ENCODE measurements at places on chromosomes 4 and X.
A peak's percentile ranks its signal among the peaks of the same experiment; 100 is the strongest.

DNA sequence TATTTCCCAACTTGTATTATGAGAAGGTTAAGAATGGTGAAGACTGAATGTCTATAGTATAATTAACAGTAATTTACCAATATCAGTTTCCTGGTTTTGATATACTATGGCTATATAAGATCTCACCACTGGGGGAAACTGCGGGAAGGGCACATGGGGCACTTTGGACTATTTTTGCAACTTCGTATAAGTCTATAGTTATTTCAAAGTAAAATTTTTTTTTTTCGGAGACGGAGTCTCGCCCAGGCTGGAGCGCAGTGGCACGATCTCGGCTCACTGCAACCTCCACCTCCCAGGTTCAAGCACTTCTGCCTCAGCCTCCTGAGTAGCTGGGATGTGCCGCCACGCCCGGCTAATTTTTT is 46.1 kb downstream of the CXorf58 start:
- DNase-seq = no peak

DNA sequence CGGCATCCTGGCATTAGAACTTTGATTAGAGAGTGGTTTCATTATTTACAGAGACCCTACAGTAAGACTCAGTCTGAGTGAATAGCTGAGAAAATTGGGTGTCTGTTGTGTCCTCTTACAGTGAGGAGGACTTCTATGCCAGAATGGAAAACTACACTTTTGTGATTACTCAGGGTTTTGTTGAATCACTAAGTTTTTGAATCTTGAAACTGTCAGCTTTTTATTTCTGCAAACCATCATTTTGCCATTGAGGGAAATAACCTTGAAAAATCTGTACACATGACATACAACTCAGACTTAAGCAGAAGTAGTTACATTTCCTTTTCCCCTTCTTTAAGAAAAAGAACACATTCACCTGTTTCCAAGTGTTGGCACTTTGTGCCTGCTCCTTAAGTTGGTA is 117.6 kb upstream of the RASGEF1B start:
- DNase-seq = no peak

DNA sequence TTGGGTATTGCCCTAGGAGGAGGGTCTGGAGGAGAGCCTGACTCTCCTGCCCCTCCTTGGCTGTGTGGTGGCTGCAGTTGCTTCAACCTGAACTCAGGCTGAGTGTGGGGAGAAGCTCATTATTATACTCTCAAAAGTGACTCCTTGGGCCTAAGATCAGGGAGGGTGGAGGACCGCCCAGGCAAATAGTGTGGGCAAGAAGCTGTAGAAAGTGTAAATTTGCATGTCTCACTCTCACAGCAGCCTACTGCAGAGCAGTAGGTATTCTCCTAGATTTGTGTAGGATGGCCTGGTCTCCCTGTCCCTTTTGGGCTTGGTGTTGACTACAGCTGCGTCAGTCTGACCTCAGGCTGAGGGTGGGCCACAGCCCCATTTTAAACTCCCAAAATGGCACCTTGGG is 156.1 kb downstream of the ZNF330 start:
- no peak for DNase-seq

DNA sequence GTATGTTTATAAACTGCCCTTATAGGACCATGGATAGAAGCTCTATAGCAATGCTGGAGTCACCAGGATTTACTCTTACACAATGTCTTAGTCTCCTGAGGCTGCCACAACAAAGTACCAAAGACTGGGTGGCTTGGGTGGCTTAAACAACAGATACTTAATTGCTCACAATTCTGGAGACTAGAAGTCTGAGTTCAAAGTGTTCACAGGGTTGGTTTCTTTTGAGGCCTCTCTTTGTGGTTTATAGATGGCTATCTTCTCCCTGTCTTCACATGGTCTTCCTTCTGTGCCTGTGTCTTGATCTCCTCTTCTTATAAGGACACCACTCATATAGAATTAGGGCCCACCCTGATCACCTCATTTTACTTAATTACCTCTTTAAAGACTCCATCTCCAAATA is 2.0 kb upstream of the TRPC3 start:
- DNase-seq = no peak

DNA sequence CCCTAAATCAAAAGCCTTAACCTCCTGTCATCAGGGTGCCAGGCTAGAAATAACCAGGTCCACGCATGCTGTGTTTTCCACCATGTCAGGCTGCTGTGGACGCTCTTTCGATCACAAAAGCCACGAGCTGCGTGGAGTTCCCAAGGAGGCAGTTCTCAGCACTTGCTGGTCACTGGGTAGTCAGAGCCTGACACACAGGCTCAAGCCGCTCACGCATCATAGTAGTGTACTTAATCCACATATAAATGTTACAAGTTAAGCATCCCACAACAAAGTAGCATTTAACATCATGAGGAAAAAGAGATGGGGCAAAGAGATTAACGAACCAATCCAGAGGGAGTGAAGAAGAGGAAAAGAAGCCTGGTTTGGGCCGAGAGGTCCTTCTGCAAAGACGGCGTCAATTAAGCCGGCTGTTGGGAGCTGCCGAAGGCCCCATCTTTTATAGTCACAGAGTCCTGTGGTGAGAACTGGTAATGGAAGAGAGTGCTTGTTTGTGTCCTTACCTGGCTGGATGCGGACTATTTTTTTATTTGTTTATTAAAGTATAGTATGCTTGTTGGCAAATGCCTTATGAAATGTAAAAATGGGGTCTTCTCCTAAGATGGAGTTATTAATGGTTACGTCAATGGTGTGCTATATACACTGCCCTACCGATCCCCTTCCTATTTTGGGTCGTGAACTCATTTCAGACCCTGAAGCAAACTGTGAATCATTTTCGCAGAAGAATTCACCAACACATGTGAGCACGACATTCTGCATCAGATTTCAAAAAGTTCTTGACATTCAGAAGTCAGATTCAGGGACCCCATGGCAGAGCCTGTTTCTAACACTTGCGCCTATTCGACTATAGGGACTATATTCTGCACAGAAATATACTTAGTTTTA is 675 bp downstream of the PRIMPOL start:
- peak; percentile 26 for DNase-seq

GRCh38 chr4:40183615-40184411 is 13.0 kb upstream of the RHOH start:
- DNase-seq = no peak

GRCh38 chrX:74510401-74510800 is 89.1 kb downstream of the SLC16A2 start:
- no peak for DNase-seq

DNA sequence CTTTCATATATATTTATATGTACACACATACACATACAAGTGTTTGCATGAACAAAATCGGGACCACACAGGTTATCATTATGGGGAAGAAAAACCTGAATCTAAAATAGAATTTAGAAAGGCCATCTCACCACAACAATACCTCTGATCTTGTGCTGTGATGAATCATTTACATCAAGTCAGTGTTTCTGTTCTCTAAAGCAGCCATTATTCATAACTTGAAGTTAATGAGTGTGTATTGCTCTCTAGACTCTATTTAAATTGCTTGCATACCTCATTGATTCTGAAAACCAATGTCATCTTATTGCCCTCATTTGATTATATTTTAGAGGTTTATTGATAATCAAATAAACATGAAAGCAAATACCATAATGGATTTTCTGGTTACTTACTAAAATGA is 71.6 kb downstream of the FAM114A1 start:
- no peak for DNase-seq

DNA sequence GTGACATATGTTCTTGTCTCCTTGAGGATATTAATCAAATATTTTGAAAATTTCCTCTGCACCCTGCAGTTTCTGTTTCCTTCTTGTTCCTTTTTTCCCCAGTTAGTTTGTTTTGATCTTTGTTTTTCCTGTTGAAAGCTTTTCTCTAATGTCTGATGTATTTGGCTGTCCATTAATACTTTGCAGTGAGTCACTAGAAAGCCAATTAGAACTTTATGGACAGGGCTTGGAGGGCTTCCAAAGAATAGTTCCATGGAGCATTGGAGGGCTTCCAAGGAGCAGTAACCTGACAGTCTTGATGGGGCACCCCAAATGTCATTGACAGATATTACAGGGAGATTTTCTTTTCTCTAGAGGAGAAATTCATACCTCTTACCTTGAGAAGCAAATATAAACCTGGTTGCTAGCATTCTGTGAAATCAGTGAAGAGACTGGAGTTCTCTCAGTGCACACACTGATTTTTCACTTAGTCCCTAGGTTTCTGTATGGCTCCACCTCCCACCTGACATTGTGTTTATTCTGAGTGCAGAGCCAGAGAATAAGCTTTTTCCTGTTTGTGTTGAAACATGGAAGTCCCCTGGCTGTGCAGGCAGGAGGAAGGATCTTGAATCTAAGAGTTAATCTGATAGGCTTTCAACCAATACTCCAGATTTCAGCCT is 26.5 kb downstream of the SPARCL1 start:
- DNase-seq = no peak

DNA sequence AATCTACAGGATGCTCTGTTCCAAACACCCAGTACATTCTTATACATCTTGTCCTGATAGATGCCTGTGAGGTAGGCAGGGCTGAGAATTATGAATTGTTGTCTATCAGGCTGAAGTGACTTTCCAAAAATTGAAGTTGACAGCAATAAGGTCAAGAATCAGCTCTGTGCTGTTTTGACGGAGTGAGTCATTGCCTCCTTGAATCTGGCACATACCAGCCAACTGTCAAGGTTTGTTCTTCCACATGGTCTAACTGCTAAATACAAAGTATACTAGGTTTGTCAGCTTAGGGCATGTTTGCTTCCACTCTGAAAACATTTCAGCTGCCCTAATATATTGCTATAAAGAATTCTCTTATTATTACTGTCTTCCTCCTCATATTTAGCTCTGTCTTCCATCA is 32.3 kb downstream of the SH3RF1 start:
- no peak for DNase-seq

GRCh38 chrX:84064814-84065213 is 123.2 kb downstream of the RPS6KA6 start:
- no peak for DNase-seq

DNA sequence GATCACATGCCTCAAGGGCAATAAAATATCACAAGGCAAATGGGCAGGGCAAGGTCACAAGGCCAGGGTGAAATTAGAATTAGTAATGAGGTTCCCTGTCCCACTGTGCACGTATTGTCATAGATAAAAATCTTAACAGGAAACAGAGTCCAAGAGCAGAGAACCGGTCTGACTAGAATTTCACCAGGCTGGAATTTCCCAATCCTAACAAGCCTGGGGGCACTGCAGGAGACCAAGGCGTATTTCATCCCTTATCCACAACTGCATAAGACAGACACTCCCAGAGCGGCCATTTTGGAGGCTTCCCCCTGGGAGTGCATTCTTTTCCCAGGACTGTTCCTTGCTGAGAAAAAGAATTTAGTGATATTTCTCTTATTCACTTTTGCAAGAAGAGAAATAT is 25.9 kb upstream of the PRDM5 start:
- no peak for DNase-seq

DNA sequence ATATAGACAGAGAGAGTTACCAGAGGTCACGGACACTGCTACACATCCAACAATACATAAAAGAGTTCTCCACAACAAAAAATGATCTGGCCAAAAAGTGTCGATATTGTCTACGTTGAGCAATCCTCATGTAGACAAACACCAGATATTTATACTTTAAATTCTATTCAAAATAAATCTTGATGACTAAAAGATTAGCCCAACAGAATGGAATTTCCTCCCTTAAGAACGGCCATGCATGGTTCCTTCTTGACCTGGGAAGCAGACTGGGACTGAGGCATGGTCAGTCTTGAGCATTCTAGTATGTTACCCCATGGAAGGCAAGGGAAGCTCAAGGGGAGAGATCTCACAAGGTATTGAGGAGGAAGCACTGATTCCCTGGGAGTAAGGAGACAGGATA is 43.5 kb downstream of the LHFPL1 start:
- DNase-seq = no peak

DNA sequence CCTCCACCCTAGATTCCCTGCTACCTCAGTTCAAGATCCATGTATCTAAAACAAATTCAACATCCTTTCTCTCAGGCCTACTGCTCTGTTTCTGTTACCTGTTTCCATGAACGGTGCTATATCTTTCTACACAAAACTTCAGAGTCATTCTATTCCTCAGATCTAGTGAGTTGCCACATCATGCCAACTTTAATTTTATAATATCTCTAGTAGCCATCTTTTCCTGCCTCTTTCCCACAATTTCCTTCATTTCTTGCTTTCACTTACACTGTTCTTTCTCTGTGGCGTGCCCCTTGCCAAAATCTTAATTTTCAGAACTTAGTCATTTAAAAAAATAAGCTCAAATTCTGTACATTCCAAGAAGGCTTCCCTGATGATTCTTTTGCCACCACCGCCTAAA is 15.2 kb downstream of the GUCY1A1 start:
- no peak for DNase-seq
